ENCODE measurements at places on chromosomes 1 and 21.

DNA sequence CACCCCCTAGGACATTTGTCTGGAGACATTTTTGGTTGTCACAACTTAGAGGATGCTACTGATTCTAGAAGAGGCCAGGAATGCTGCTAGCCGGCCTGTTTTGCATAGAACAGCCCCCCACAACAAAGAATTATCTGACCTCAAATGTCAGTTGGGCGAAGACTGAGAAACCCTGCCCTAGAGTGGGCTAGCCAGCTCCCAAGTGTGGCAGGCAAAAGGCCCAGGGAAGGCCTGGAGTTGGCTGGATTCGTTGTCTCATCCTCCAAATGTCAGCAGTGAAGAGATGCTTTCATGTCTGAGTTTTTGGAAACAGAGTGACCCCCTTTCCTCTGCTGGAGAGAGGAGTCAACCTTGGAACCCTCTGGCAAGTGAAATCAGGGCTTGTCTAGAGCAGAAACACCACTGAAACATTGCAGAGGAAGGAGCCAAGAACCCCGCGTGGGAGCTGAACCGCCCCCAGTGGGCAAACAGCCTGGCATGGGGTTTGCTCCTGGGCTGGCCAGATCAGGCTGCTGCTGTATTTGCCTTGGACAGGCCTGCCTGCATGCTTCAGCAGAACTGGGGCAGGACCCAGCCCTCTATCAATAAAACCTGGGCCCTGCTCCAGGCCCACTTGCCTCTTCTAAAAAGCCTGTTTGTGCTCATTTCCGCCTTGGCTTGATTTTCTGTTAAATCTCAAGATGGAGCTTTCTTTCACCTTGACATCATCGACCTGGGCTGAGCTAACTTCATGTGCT lies 32.9 kb downstream of the RASSF5 start:
- no peak for DNase-seq

- DNase-seq: peak; percentile 11
These were observed 26.6 kb upstream of the RGS13 start for GRCh38 chr1:192609110-192610079.

DNA sequence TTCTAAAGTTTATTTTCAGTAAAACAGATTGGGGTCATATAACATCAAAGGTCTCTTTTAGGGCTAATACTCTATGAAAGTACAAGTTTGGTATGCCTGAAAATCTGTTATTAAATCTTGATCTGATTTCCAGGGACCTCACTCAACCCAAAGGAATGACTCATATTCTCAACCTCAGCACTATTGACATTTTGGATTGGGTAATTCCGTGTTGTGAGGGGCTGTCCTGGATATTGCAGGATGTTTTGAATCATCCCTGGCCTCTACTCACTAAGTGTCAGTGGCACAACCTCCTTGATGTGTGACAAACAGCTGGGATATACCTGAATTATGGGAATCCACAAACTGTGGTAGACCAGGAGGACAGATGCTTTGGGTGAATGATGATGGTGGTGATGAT lies 51.5 kb upstream of the CYP2J2 start:
- DNase-seq: no peak

DNA sequence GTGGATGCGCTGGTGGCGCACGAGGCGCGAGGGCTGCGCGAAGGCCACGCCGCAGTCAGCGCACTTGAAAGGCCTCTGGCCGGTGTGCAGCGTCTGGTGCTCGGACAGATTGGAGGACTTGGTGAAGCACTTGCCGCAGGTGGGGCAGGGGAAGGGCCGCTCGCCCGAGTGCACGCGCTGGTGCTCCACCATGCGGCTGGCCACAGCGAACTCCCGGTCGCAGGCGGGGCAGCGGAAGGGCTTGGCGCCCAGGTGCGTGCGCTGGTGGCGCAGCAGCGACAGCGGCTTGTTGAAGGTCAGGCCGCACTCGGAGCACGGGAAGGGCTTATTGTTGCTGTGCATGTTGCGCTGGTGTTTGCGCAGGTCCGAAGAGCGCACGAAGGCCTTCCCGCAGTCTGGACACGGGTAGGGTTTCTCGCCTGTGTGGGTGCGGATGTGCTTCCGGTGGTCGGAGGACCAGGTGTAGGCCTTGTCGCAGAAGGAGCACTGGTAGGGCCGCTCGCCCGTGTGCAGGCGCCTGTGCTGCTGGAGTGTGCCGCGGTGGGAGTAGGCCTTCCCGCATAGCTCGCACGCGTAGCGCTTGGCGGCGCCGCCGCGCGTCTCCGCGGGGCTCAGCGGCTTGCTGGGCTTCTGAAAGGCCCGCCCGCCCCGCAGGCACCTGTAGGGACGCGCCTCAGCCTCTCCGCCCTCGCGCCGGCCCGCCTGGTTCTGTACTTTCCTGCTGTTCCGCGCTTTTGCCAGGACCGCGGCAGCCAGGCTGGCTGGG lies 4.7 kb downstream of the ZNF648 start:
- DNase-seq: no peak

- DNase-seq: no peak
These were observed 12.8 kb downstream of the PMF1 start for GRCh38 chr1:156225677-156226014.

DNA sequence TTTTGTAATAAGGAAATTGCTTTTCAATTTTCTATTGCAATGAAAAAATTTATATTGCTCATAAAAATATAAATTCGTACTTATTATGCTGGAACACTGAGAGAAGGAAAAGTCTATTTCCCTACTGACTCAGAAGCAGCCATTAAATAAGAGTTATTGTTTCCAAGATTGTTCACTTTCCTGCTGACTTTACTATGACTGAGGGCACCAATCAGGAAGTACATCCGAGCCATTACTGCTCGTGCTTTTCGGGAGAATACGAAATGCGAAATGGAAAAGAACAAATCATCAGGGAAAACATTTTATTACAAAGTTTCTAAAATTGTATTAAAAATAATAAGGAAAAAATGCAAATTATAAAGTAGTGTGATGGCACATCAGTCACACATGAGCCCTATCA lies 204.8 kb downstream of the AKT3 start:
- DNase-seq: no peak

DNA sequence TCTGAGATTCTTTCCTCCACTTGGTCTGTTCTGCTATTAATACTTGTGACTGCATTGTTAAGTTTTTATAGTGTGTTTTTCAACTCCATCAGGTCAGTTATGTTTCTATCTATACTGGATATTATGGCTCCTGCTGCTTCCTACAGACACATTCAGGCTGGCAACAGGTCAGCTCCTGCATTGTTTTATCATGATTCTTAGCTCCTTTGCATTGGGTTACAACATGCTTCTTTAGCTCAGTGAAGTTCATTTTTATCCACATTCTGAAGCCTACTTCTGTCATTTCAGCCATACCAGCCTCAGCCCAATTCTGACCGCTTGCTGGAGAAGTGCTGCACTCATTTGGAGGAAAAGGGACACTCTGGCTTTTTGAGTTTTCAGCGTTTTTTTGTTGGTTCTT lies 37.3 kb upstream of the F3 start:
- no peak for DNase-seq

GRCh38 chr1:85132078-85132720 lies 68.6 kb downstream of the SYDE2 start:
- DNase-seq: no peak

DNA sequence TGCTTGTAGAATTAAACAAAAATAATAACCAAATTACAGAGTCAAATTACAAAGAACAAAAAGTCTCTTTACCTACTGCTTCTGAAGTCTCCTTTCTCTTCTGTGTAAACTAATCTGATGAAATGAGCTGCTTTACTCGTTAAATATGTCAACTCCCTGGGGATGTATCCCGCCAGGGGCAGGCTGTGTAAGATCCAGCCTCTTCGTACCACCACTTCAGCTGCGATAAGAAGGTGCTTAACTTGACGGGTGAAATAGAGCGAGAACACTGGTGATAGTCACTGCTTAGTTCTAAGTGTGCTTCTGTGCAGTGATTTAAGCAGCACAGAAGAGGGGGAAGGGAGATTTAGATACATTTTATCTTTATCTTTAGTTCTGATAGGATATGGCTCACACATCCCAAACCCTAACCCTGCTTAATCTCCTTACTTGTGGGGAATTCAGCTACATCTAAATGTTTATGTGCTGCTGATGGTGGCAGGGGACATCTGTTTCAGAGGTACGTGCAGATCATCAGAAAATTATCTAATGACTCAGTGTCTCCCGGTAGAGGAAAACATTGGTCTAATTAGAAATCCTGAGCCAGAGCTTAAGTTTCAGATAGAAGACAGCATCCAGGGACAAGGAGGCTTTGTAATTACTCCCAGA lies 46.0 kb downstream of the RHOU start:
- no peak for DNase-seq

- no peak for DNase-seq
These were observed 29.0 kb downstream of the METTL18 start for GRCh38 chr1:169765580-169766331.

DNA sequence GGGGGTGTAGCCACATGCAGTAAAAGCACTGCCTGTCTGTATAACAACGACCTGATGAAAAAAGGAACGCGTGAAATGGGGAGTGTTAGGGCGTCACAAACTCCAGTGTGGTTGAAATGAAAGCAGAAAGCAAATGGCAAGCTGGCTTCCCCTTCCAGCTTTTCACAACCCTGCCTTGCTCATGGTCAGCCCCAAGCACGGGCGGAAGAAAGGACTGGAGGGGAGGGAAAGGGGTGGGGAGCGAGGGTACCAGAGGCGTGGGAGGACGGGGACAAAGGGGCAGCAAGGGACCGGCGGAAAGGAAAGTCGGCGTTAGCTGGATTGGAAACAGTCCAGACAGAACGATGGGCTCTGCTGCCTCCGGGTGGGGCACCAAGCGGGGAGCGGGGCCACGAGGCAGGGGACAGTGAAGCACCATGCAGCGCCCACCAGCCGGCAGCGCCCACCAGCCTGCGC lies 9.6 kb downstream of the VPS26C start:
- DNase-seq: peak; percentile 29

DNA sequence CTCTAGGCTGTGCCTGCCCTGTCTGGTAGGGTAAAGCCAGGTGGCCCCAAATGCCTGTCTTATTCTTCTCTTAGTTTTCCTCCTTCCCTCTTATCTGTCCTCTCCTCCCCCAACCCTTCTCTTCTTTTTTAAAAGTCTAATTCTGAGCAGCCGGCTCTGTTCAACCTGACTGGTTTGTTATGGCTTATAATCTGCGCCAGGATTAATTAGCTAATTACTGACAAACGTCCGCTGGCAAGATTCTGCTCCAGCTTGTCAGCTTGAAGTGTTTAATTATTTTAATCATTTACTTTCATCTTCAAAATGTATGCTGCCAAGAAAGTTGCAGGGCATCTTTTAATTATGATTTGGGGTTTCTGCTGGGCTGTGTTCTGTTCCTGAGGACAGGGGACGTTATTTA lies 27.2 kb upstream of the PSMB2 start:
- no peak for DNase-seq

DNA sequence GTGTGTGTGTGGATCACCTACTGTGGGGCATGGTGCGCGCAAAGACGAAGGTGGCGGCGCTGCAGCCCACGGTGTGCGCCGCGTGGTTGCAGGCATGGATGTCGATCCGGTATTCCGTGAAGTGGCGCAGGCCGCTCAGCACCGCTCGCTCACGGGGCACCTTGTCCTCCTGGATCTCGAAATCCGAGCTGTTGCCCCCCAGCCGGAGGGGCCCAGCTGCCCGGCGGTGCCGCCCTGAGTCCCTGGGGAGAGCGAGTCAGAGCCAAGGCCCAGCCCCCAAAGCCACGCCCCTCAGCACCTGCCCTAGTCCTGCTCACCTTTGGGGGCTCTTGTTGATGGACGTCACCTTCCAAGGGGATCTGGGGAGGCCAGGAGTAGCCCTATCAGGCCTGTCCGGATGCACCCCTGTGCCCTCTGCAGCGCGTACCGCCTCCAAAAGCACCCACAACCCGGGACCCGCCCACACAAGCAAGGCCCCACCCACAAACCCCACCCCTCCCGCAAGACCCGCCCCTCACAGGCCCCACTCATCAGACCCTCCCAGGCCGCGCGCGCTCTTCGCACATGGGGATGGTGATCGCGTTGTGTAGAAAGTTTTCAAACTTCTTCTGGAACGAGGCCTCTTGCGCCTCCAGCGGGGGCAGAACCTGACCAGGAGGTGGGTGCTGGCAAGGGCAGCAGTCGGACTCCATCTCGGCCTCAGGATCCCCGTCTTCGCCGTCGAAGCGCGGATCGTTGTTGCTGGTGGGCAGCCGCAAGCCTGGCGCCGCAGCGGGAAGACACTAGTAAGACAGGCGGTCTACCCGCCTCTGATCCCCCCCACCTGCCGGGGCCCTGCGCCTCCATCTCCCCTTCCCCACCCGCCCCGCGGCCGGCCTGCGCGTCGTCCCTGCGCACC lies 13.6 kb downstream of the INSRR start:
- DNase-seq: peak; percentile 26

GRCh38 chr1:110255392-110255787 lies 45.3 kb downstream of the KCNC4 start:
- DNase-seq: no peak

DNA sequence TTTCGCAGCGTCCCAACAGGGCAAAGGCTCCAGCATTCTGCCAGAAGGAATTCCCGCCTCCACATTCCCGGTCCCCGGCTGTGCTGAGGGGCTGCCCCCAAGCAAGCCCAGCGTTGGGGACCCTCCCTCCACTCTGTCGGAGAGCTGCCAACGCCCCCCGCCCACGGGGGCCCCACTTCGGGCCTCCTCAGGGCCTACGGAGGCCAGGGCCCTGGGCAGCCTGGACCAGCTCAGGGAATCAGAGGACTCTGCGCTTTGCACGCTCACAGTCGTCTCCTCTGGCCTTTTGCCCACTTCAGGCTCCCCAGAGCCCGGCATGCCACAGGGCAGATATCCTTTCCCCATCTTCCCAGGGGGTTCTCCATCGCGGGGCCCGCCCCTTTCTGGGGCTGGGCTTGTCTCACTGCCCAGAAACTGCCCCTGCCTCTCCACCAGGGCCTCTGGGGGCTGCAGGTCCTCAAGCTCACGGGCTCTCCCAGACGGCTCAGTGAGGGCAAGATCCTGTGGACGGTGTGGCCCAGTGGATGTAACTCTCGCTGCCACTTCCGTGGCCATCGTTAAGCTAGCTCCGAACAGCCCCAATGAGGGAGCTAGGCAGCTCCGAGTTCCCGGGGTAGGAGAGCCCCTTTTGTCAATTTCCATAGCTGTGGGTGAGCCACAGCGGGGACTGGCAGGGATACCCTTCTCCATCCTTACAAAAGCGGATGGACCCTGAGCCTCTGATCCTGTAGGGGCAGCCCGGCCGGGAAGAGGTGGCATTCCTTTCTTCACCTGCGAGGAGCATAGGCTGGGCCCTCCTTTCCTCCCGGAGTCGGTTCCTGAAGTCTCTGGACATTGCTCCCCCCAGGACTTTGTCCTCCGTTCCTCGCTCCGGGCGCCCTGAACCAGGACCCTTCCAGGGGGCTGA lies 2.8 kb downstream of the ITPKB start:
- DNase-seq: no peak
